Right ventricle myocardium inferior (tissue), 1 donor: ENCODE measurements at places on chromosomes 7 and 10. TPM values are rescaled to one million over a fixed set of nuclear protein-coding genes. Genes with fewer than 3 reads are reported as not detected.

Gene RBM28
- 31.7 TPM for total RNA-seq

DNA sequence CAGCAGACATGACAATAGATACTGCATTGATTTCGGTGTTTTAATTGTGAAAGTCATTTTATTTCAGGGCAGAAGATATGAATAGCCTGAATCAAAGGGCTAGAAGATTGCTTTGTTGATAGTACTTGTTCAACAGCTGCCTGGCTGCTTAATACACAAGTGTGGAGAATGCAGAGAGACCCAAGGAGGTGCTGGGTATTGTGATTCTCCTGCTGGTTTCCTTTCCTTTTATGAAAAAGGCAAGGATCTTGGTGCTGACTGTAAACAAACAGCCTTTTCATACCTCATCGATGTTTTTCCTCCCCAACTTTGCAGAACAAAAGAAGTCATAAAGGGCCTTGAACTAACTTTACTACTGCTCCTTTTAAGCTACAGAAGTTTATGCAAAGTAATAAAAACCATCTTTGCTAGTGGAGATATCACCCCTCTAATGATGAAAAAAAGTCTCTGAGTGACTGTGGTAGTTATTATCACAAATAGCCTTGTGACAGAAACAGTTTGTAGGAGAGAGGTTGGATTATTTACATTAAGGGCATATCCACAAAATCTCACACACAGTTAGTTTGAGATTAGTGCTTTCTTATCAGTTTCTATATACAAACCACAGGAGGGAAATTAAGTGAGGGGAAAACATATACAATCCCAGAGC is 800.0 kb downstream of the LRMDA start:
- no peak for DNase-seq

Gene MKI67
- total RNA-seq = 2.1 TPM

DNA sequence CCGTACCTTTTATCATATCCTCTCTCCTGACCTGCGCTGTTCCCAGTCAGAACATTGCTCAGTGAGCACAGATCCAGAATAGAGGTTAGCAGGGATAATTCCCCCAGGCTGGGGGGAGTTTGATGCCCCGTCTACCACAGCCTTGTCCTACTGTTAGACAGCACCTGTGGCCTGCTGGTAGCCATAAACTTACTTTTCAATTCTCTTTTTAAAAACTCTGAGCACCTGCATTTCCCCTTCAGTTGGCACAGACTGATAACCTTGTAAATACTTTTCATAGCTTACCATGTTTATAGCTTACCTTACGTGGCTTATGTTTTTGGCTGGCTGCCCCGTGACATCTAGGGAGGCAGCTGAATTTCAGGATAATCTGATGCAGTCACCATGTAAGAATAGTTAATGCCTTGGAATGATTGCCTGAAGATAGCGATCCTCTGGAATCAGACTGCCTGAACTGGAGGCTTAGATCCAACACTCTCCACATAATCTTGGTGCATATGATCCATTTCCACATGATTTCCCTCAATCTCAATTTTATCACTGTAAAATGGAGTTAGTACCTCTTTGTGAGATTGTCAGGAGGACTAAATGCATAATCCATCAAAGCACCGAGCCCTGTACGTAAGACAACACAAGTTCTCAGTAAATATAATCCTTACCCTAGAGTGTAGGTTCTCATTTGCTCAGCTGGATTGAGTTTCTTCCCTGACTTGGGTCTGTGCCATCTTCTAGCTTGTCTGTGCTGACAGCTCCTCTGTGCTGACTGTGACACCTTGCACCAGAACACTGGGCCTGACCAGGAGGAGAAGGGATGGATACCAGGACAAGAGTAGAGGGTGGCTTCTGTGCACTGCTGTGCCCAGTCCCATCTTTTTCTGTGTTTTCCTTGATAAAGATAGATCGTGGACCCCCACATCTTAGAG is 111.7 kb upstream of the GJD4 start:
- no peak for DNase-seq

Gene PRSS37
- total RNA-seq = not detected

DNA sequence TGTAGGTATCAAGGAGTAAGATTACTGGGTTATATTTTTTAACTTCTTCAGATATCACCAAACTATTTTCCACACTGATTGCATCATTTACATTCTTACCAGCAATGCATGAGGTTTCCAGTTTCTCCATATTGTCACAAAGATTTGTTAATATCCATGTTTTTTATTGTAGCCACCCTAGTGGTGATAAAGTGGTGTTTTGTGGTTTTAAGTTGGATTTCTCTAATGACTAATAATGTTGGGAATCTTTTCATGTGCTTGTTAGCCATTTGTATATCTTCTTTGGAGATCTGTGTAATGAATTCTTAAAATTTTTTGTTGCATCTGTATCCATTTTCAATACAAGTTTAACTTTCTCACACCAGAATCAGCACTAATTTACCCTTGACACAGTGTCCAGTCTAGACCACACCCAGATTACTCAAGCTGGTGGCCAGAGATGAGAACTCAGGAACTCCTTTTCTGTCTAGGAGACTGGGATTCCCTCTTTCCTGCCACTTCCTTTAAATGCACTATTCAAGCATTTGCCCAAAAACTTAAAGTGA is 67.0 kb upstream of the PLXDC2 start:
- no peak for DNase-seq

DNA sequence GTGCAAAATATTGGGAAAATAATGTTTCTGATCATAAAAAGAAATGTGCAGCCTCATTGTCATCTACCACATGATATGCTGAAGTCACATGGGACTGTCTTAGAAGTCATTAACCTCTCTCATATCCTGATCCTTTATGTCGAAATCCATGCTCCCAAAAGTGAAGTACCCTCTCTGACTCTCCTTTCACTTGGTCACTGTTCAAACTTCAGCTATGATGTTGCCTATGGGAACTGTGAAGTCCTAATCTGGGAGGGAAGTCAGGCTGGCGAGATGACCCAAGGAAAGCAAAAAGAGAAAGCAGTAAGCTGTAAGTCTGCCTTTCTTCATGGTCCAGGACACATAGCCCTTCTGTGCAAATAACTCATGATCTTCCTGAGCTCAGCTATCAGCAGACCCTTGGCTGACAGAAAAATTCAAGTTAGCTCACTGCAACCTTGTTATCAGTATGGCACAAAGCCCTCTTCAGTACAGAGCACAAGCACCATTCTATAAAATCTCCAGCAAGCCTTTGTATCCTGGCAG is 29.5 kb downstream of the WASL start:
- no peak for DNase-seq

Gene ERVW-1
- not detected for total RNA-seq

DNA sequence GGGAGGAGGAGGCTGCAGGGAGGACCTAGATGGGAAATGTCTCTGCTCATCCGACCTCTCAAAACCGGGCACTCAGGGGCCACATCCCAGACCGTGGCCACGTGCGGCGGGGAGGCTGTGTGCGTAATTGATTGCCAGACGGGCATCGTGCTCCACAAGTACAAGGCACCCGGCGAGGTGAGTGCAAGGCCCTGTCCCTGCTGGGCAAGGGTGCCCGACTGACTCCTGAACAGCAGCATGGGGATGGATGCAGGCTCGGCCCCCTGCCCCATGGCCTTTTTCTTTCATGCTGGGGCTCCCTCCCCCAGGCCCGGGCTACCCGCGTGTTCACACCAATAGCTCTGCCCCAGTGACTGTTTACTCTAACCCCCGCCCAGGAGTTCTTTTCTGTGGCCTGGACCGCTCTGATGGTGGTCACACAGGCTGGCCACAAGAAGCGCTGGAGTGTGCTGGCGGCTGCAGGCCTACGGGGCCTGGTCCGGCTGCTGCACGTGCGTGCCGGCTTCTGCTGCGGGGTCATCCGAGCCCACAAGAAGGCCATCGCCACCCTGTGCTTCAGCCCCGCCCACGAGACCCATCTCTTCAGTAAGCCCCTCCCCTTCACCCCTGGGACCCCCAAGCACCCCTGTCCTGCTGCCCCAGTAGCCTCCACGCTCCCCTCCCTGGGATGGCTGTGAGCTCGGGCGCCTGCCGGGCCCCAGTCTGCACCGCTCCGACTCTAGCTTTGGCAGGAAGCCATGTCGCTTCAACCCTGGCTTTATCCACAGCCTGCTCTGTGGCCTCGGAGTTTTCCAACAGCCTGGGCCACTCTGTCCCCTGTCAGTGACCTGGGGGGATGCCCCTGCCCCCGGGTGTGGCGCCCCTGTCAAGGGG is 3.9 kb downstream of the LRWD1 start:
- DNase-seq = no peak

- no peak for DNase-seq
These were observed 20.7 kb upstream of the KMT2E start for GRCh38 chr7:104993217-104993862.

Gene MORN4
- total RNA-seq = 8.0 TPM

Gene PTF1A
- not detected for total RNA-seq

DNA sequence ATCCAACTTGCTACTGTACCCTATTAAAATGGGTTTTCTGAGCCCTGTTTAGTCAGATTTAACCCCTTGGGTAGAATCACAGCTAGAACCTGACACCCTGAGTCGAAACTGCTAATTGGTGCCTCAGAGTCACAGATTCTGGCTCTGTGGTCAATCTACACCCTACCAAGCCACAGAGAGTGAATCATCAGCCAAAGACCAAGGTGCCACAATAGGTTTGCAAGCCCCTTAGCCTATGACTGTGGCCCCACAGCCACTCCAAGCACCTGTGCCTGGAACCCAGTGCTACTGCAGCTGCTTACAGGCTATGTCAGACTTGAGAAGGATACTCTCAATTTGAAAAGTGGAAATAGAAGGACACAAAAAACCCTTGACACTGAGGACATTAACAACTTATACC is 202.8 kb upstream of the KCND2 start:
- DNase-seq = no peak

Gene HABP2
- not detected for total RNA-seq

- peak; percentile 61 for DNase-seq
These were observed 77.2 kb downstream of the CFAP46 start for GRCh38 chr10:132865171-132865631.

- DNase-seq = no peak
These were observed 7.2 kb downstream of the GCC1 start for GRCh38 chr7:127578036-127578684.
